Right ventricle myocardium superior (tissue), 1 donor: ENCODE measurements at places on chromosomes 6 and 20. TPM values are rescaled to one million over a fixed set of nuclear protein-coding genes. Genes with fewer than 3 reads are reported as not detected.

The TRIM40 gene
- not detected for total RNA-seq

The ERVFRD-1 gene
- 0.05 TPM for total RNA-seq

The RBBP8NL gene
- total RNA-seq = not detected

The OPN5 gene
- total RNA-seq = not detected

The VIP gene
- total RNA-seq = 0.13 TPM

The BANF2 gene
- total RNA-seq = not detected

The MARCKS gene
- 23.0 TPM for total RNA-seq

The RAMACL gene
- 1.3 TPM for total RNA-seq
